ENCODE measurements at places on chromosomes 16 and 17. TPM values are rescaled to one million over a fixed set of nuclear protein-coding genes. Genes with fewer than 3 reads are reported as not detected.

- H3K36me3 ChIP-seq: peaks cover 18% of the 10 kb centered on the region
- no peak overlapping the region for H3K4me3 ChIP-seq
- peak overlapping the region; percentile 74 for H3K27ac ChIP-seq
These were observed 4.3 kb downstream of the CAMKK1 start for GRCh38 chr17:3888343-3889171.

- no peaks in the 10 kb centered on the region for H3K4me1 ChIP-seq
- peak overlapping the region; percentile 93 for H3K27ac ChIP-seq
- H3K36me3 ChIP-seq: peaks cover 49% of the 10 kb centered on the region
- no peak overlapping the region for H3K4me3 ChIP-seq
- no peaks in the 10 kb centered on the region for H3K27me3 ChIP-seq
These were observed 25.4 kb downstream of the MXRA7 start for GRCh38 chr17:76685366-76685765.

DNA sequence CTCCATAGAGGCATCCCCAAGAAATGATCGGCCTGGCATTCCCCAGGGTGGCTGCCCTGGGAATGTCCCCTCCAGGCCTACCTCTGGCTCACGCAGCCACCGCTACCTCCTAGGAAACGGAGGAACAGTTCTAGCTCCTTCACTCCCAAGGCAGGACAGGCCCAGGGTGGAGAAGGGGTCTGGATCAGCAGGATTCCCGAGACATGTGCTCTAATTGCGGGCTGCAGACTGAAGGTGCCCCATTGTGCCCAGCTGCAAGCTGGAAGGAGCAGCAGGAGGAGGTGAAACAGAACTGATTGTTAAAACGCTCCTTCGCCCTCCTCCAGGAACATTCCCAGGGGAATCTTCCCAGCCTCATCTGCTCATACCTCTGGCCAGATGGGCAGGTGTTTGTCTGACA, 40.8 kb downstream of the SCNN1G start:
- H3K4me1 ChIP-seq: no peaks in the 10 kb centered on the region
- no peak for DNase-seq
- H3K27me3 ChIP-seq: no peaks in the 10 kb centered on the region
- H3K27ac ChIP-seq: no peak overlapping the region
- no peaks in the 10 kb centered on the region for H3K36me3 ChIP-seq
- no peak overlapping the region for H3K4me3 ChIP-seq

The TAC4 gene
- total RNA-seq: not detected

- H3K4me3 ChIP-seq: peak overlapping the region; percentile 86
- no peak for DNase-seq
- H3K27ac ChIP-seq: peak overlapping the region; percentile 93
- H3K4me1 ChIP-seq: no peaks in the 10 kb centered on the region
- H3K27me3 ChIP-seq: no peaks in the 10 kb centered on the region
- H3K36me3 ChIP-seq: peaks cover 51% of the 10 kb centered on the region
These were observed 1.2 kb downstream of the PRPF8 start for GRCh38 chr17:1683459-1683858.

The FOXO3B gene
- total RNA-seq: 8.5 TPM

- DNase-seq: peak; percentile 66
- no peaks in the 10 kb centered on the region for H3K4me1 ChIP-seq
- no peak overlapping the region for H3K4me3 ChIP-seq
- peak overlapping the region; percentile 61 for H3K27ac ChIP-seq
These were observed 17.4 kb downstream of the ADGRG1 start for GRCh38 chr16:57645691-57646387.

The TLCD2 gene
- total RNA-seq: 1.1 TPM

DNA sequence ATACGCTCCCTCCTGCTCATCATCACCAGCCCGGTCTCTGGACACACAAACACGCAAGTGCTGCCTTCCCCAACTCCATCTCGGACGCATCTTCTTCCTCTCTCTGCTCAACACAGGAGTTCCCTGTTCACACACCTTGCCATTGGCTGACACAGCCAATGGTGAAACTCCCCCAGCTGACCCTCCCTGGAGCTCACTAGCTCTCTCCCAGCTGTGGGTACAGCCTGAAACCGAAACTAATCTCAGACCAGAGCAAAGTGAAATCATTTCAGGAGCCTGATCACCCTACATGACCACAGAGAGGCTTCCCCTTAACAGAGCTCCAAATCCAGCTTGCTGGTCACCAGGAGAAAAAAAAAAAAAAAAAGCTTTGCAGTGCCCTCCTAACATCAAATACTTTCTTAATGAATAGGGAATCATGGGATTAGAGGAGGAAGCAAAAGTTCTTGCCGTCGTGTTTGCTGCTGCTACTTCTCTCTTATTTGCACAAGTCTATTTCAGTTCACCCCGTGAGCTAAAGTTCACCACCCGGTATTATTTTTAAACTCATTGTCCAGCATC, 8.3 kb downstream of the CUEDC1 start:
- H3K27ac ChIP-seq: peak overlapping the region; percentile 99
- H3K27me3 ChIP-seq: no peaks in the 10 kb centered on the region
- H3K36me3 ChIP-seq: no peaks in the 10 kb centered on the region
- peak overlapping the region; percentile 46 for H3K4me3 ChIP-seq
- no peak for DNase-seq
- no peaks in the 10 kb centered on the region for H3K4me1 ChIP-seq

The KRTAP3-1 gene
- not detected for total RNA-seq

The KRT24 gene
- total RNA-seq: not detected

GRCh38 chr17:71117466-71117865, 948.1 kb downstream of the KCNJ2 start:
- no peak for DNase-seq
- H3K4me1 ChIP-seq: no peaks in the 10 kb centered on the region
- no peak overlapping the region for H3K27ac ChIP-seq
- no peaks in the 10 kb centered on the region for H3K36me3 ChIP-seq

The CACNG3 gene
- not detected for total RNA-seq

The NPIPB5 gene
- 18.3 TPM for total RNA-seq

- H3K36me3 ChIP-seq: peaks cover 7% of the 10 kb centered on the region
- H3K27me3 ChIP-seq: no peaks in the 10 kb centered on the region
- peak overlapping the region; percentile 98 for H3K27ac ChIP-seq
These were observed 1.5 kb downstream of the AMZ2 start for GRCh38 chr17:68249354-68249765.

DNA sequence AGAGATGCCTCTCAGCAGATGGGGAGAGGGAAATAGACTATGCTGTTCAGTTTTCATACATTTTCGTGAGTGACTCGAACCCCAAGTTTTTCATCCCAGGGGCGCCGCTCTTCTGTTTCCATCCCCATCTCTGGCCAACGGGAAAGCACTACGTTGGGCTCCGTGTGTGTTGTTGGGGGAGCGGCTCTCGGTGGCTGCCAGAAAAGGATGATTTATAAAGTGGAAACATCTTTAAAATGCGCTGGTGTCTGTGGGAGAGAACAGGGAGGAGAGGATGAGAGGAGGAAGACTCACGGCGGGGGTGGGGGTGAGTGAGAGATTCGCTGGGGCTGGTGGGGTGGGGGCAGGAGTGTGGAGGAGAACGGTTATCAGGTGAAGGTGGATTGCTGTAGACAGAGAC, 5.8 kb downstream of the TBX4 start:
- H3K27ac ChIP-seq: no peak overlapping the region
- DNase-seq: peak; percentile 36
- H3K4me1 ChIP-seq: no peaks in the 10 kb centered on the region
- peak overlapping the region; percentile 38 for H3K4me3 ChIP-seq

- H3K27ac ChIP-seq: no peak overlapping the region
- H3K27me3 ChIP-seq: no peaks in the 10 kb centered on the region
- no peak for DNase-seq
- H3K36me3 ChIP-seq: no peaks in the 10 kb centered on the region
These were observed 1570.0 kb upstream of the GOT2 start for GRCh38 chr16:60304066-60304465.

DNA sequence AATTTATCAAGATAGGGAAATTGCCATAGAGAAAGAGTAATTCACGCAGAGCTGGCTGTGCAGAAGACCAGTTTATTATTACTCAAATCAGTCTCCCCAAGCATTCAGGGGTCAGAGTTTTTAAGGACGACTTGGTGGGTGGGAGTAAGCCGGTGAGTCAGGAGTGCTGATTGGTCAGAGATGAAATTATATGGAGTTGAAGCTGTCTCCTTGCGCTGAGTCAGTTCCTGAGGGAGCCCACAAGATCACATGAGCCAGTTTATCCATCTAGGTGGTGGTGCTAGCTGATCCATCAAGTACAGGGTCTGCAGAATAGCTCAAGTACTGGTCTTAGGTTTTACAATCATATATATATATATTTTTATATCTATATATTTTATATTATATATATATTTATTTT, 6.0 kb upstream of the AQP8 start:
- no peak overlapping the region for H3K27ac ChIP-seq
- H3K4me3 ChIP-seq: no peak overlapping the region
- no peaks in the 10 kb centered on the region for H3K36me3 ChIP-seq
- no peaks in the 10 kb centered on the region for H3K4me1 ChIP-seq
- H3K27me3 ChIP-seq: no peaks in the 10 kb centered on the region

DNA sequence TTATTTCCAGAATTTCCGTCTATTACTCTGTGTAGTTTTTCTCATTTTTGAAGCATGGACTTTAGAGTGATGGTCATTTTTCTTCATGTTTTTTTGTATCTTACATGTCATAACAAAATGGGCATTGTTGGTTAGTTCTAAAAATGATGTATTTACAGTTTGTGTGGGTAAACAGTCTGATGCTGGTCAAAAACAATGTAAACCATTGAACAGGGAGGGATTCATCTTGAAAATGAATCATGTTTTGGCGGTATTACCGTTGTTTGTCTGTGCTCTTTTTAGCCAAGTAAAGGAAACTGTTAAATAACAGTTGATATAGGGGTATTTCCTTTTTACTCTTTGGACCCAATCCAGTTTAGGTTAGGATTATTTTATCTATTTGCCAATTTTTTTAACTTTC, 315.8 kb downstream of the BCAS3 start:
- H3K4me3 ChIP-seq: no peak overlapping the region
- DNase-seq: no peak
- no peaks in the 10 kb centered on the region for H3K4me1 ChIP-seq

DNA sequence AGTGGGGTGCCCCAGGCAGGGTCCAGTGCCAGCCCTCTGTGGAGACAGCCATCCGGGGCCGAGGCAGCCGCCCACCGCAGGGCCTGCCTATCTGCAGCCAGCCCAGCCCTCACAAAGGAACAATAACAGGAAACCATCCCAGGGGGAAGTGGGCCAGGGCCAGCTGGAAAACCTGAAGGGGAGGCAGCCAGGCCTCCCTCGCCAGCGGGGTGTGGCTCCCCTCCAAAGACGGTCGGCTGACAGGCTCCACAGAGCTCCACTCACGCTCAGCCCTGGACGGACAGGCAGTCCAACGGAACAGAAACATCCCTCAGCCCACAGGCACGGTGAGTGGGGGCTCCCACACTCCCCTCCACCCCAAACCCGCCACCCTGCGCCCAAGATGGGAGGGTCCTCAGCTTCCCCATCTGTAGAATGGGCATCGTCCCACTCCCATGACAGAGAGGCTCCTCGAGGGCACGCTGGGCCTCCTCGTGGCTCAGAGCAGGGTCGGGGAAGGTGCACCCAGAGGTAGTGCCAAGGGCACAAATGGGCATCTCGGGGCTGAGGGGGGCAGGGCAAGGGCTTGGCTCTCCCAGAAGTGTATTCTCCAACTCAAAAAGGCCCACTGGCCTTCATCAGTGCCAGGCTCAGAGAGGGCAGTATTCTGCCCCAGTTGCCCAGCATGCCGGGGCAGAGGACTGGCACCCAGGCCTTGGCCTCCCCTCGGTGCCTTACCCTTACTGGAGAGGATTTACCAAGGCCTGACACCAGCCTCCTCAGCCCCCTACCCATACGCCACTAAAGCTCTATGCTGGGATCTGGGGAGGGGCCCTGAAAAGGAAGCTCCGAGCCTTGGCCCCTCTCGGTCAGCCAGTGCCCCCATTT, at the start of gene CDH5:
Gene CDH5 (plus strand): TSS at position 259 of the 867 bp plus-strand sequence. CDS start 12,647 bp downstream, outside the sequence.
- H3K4me1 ChIP-seq: no peaks in the 10 kb centered on the region
- DNase-seq: peak; percentile 81
- no peaks in the 10 kb centered on the region for H3K36me3 ChIP-seq

The PABPN1L gene
- not detected for total RNA-seq

- no peaks in the 10 kb centered on the region for H3K4me1 ChIP-seq
- H3K27ac ChIP-seq: peak overlapping the region; percentile 13
- no peaks in the 10 kb centered on the region for H3K27me3 ChIP-seq
- no peak for DNase-seq
- no peak overlapping the region for H3K4me3 ChIP-seq
These were observed 15.2 kb downstream of the CLTC start for GRCh38 chr17:59634632-59635541.

The SYNGR3 gene
- total RNA-seq: 0.52 TPM

DNA sequence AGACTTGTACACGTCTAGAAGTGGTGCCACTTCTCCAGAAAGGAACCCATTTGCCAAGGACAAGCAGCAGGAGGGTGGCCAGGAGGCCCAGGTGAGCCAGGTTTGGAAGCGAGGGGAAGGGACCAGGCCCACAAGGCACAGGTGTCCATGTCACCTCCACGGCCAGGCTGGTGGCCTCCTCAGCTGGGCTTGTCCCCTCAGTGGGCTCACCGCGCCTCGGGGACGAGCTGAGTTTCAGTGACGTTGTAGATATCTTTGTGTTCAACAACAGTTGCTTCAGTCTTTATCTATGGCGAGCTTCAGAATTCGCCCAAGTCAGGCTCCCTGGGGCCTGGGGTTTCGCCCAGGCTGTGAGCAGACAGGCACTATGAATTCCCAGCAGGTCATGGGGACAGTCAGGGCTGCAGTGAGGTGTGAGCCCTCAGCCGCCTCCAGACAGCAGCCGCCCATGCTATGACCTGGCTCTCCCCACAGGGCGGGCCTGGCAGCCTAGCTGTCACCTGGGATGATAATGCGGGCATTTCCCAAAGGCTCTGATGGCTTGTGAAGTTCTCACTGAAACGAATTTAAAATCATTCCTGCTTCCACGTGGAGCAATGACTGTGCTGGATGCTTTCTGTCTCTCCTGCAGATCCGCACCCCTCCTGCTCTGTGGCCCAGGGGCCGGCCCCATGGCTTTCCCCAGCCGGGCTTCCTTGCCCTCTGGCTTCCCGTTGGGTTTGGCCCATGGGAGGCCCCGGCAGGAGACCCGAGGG, 89.5 kb downstream of the MRC2 start:
- DNase-seq: no peak
- no peaks in the 10 kb centered on the region for H3K4me1 ChIP-seq
- H3K27ac ChIP-seq: no peak overlapping the region
- no peaks in the 10 kb centered on the region for H3K27me3 ChIP-seq

The RNF112 gene
- total RNA-seq: 1.2 TPM

GRCh38 chr16:9102943-9103342, 11.5 kb downstream of the HAPSTR1 start:
- H3K27ac ChIP-seq: no peak overlapping the region
- H3K4me1 ChIP-seq: peaks cover 98% of the 10 kb centered on the region
- no peak for DNase-seq
- no peaks in the 10 kb centered on the region for H3K27me3 ChIP-seq

- DNase-seq: no peak
- H3K27me3 ChIP-seq: no peaks in the 10 kb centered on the region
- no peaks in the 10 kb centered on the region for H3K4me1 ChIP-seq
- H3K4me3 ChIP-seq: no peak overlapping the region
- no peak overlapping the region for H3K27ac ChIP-seq
- H3K36me3 ChIP-seq: no peaks in the 10 kb centered on the region
These were observed 426.6 kb downstream of the PMP22 start for GRCh38 chr17:14838567-14838966.

DNA sequence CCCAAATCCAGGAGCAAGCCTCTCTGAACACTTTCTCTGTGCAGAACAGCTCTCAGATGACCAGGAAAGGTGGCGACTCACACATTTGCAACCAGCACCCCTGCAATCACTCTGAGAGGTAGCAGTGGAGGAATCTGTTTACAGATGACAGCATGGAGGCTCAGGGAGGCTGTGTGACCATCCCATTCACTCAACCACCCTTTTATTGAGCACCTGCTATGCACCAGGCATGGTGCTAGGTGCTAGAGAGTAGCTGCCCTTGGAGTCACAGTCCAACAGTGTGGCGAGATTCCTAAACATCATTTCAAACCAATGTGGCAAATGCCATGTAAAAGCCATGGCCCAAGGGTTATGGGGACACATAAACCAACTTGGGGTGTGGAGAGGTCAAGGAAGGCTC, 1.5 kb upstream of the ITGB4 start:
- H3K4me1 ChIP-seq: peaks cover 13% of the 10 kb centered on the region
- no peaks in the 10 kb centered on the region for H3K36me3 ChIP-seq
- H3K4me3 ChIP-seq: no peak overlapping the region
- no peak overlapping the region for H3K27ac ChIP-seq

Data from right atrium auricular region (tissue), 2 donors.